Putamen (tissue), 1 donor: ENCODE measurements at places on chromosomes 16 and 17.

- no peak for DNase-seq
Measured at GRCh38 chr16:12310286-12310685, 333.8 kb downstream of the SNX29 start.

DNA sequence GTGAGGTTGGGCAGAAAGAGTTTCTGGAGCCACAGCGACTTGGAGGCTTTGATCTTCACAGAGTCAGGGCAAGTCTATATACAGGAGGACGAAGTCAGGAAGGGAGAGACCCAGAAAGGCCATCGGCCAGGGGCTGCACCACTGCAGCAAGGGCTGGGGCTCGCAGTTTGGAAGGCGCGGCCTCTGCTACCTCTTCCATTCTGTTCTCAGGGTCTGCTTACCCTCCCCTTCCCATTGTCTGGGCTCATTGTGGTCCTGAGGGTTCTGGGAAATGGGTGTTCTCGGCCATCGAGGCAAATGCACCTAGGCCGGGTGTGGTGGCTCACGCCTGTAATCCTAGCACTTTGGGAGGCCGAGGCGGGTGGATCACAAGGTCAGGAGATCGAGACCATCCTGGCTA lies 16.0 kb downstream of the ST6GALNAC1 start:
- DNase-seq: no peak

DNA sequence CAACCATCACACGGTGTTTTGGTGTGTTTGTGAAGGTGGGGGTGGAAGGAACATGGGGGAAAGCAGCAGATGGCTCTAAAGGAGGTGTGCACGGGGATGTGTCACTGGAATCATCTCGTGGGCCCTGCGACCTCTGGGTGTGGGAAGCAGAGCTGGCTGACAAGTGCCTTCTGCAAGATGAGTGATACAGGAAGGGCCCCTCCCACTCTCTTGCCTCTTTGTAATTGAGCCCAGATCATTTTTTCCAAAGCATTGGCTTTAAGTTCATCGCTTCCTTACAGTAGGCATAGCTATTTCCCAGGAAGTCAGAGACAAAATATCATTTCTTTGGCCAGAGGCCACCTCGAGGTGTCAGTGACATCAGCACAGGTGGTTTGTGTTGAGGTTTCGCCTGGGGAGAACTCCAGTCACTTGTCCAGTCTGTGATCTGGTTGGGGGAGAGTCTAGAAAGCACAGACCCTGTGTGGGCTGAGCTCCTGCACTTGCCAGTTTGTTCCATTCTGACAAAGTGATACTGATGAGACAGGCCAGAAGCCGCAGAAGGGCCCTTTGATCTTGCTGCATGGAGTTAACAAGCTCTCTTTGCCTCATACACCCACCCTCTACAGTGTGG lies 20.6 kb upstream of the SNTB2 start:
- no peak for DNase-seq

DNA sequence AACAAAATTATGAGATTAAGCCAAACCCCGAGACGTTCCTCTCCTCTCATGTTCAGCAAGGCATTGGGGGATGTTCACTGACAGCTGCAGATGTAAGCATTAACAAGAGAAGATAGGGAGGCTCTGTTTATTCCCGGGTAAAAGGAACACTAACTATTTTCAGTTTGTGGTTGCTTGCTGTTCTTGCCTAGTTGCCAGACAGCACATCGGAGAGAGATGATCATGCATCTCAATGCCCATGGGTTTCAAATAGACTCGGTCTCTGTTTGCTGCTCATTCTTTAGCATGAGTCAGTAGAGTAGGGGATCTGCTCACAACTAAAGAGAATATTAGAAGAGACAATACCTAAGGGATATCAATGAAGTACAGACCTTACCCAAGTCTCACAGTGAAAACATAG lies 78.3 kb downstream of the TMEM100 start:
- DNase-seq: no peak

- peak; percentile 39 for DNase-seq
Measured at GRCh38 chr17:76834870-76835269, 33.3 kb upstream of the MGAT5B start.

DNA sequence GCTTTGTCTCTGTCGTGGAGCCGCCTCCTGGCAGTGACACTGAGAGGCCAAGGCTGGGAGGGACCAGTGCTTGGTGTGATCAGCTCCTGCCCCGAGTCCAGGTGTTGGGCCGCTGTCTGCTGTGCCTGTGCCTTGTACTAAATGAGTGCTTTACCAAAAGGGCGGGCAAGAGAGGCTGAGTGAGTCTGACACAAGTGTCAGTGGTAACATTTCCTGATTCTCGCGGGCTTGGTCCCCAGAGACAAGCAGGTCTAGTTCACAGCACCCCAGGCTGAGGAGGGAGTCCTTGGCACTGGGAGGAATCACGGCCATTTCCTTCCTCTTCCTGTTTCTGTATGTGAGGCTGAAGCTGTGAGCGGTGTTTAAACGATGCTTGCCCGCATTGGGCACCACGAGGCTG lies 30.2 kb downstream of the PLD6 start:
- DNase-seq: no peak

DNA sequence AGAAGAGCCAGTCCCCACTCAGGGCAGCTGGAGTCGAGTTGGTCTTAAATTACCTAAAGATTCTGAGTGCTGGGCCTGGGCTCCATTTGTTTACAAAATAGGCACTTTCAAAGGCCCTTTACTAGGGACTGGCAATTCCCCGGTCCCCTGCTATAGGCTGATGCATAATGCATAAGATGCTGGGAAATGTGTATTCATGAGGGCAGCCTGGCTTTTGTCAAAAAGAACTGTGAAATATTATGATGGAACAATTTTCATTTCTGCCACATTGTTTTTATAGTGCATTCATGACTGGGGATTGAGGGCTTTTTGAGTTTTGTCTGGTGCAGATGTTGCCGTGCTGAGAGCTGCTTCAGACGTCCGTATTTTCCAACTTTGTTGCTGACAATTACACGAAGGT lies 617.0 kb upstream of the CDH5 start:
- DNase-seq: no peak

DNA sequence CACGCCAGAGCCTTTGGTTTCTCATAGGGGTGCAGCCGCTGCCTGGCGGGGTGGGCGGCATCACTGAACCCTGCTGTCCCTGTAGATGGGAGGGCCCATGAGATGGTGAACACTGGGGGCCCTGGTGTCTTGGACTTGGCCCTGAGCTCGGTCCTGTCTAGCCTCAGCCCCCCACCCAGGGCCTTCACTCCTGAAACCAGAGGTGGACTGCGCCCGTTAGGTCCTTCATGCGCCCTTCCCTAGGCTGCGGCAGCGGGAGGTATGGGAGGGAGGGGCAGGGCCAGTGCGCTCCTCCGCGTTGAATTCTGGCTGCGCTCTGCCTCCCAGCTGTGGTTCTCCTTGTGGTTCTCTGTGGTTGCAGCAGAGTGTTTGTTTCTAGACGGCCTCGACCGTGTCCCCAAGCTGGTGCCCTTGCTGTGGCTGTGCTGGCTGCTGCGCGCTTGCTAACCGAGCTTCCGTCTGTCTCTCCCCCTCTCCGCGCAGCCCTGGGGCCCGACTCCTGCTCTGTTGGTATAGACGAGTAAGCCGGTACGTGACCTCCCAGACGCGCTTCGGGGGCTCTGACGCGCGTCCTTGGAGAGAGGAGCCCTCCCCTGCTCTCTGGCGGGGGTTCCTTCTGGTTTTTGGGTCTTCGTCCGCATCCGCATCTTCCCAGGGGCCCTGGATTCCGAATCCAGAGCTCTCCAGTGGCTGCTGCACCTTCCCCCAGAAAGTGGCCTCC lies 7.4 kb upstream of the NUDT16L1 start:
- no peak for DNase-seq

- DNase-seq: no peak
Measured at GRCh38 chr16:67399749-67400704, 6.7 kb upstream of the TPPP3 start.

GRCh38 chr16:54344646-54345630 lies 58.4 kb upstream of the IRX3 start:
- no peak for DNase-seq

- no peak for DNase-seq
Measured at GRCh38 chr17:6454495-6455320, 10.5 kb downstream of the PIMREG start.

DNA sequence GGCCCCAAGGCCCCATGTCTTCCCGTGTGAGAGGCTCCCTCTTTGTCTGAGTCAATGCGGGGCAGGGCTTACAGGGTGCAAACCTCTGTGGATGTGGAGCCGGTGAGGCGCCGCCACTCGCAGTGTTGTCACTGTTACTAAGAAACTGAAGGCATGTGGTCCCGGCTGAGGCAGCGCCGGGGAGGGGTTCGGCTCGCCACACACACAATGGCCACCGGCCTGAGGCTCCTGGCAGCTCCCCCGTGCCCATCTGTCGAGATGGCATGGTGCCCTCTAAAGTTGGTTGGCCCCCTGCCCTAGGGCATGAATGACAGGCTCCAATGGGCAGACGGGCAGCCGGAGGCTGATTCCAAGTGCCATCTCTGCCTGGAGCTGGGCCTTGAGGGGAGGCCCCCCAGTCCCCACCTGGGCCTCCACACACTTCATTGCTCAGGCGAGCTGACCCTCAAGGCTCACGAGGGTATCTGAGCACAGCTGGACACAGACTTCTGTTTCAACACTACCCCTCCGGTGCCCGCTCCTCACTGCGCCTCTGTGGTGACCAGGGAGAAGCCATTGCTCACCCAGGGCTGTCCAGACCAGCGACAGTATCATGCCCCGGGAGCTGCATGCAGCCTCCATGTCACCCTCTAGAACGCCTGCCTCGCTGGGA lies 137.2 kb downstream of the C16orf78 start:
- no peak for DNase-seq

GRCh38 chr16:4208341-4208751 lies 33.5 kb downstream of the SRL start:
- no peak for DNase-seq

DNA sequence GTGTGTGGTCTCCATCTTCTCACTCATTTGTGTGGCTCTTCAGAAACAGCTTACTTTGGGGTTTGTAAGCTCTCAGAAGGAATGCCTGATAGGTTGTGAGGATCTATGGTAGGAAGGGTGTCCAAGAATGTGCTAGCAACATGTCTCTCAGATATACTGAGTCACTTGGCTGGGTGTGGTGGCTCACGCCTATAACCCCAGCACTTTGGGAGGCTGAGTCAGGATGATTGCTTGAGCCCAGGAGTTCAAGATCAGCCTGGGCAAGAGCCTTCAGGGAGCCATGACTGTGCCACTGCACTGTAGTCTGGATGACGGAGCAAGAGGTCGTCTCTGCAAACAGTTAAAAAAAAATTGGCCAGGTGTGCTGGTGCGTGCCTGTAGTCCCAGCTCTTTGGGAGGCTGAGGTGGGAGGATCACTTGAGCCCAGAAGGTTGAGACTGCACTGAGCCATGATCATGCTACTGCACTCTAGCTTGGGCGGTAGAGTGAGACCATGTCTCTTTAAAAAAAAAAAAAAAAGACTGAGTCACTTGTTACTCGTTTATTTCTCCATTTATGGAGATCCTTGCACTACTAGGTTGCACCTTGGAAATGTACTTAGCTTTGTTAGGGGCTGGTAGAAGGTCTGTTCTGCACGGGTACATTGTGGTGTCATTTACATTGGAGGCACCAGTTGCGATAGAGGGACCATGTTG lies 232.0 kb downstream of the SNX29 start:
- no peak for DNase-seq

DNA sequence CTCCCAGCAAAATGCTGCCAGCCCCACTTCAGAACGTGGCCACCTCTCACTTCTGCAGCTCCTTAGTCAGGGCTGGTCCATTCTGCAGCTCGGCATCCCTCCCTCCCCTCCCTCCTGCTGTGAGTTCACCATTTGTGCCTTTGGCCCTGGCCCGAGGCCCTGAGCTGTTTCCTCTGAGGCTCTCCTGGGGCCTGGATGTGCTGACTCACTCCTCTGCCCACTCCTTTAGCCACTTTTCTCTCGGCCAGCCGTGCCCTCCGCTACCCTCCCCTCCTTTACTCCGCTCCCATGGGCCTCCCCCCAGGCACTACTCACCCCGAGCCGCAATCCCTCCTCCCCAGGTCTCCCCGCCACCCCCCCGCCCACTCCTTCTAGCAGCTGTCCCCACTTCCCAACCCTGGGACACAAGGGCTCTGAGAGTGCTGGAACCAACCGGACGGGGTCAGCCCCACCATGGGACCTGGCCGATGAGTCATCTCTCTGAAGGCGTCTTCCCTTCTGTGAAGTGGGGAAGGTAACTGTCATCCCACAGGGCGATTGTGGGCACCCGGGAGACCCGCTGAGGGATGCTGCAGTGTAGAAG lies 11.5 kb downstream of the KCNG4 start:
- no peak for DNase-seq

DNA sequence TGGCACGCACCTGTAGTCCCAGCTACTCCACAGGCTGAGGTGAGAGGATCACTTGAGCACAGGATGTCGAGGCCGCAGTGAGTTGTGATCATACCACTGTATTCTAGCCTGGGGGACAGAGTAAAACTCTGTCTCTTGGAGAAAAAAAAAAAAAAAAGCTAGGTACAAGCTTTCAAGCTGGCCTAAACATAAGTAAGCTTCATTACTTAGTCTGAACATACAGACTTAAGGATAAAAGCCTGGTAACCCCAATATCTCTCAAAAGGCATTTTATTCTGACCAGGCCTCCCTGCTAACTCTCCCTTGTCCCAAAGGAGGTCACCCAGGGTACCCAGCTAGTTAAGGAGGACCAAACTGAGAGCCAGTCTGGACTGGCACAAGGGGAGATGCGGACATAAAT lies 46.2 kb downstream of the TOM1L2 start:
- no peak for DNase-seq

DNA sequence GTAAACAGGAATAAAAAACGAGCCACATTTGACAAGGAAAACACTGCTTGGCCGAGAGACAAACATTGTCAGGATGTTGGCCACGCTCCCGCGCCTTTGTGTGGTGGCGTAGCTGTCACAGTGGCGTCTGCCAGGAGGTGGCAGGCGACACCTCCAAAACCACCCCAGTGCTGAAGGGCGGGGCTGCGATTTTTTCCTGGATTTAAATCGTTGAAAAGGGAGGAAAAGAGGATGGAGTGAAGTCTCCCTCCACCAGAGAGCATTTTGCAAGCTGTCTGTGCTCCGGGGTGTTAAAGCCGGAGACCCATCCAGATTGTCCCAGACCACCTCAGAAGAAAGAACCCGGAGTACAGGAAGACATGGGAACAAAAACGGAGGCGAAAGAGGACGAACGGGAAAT lies 12.7 kb downstream of the MRM3 start:
- peak; percentile 85 for DNase-seq

- DNase-seq: no peak
Measured at GRCh38 chr17:3546521-3546920, 11.1 kb downstream of the TRPV3 start.
